ENCODE measurements at places on chromosomes 1 and 21. TPM values are rescaled to one million over a fixed set of nuclear protein-coding genes. Genes with fewer than 3 reads are reported as not detected.
A peak's percentile ranks its signal among the peaks of the same experiment; 100 is the strongest.

The SVBP gene
- total RNA-seq, result 23.3 TPM

The TCHH gene
- total RNA-seq, result not detected

The ANKRD34A gene
- total RNA-seq, result 0.51 TPM

The EMC1 gene
- total RNA-seq, result 38.2 TPM

The BRINP2 gene
- total RNA-seq, result 0.31 TPM

The EIF2D gene
- 36.1 TPM for total RNA-seq

The SLC30A2 gene
- 1.2 TPM for total RNA-seq

GRCh38 chr1:109979489-109980091 lies 5.0 kb upstream of the AHCYL1 start:
- DNase-seq, result no peak

DNA sequence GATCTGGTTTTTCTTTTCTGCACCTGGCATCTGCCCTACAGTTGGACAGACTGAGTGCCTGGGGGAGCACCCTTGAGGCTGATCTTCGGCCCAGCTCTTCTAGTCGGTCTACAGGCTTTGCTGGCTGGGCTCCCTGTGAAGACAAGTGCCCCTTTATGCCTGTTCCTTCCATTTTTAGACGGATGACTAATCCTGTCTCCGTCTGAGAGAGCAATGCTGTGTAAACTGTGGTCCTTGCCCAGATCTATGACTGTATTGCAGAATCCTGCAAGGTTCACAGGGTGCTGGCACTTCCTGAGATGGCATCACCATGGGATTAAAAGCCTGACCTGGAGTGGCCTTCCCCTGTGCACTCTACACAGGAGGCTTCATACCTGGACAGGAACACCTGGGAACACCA lies 47.6 kb upstream of the SAMD13 start:
- peak; percentile 45 for DNase-seq

GRCh38 chr1:26287033-26287711 lies 7.3 kb downstream of the SH3BGRL3 start:
- DNase-seq, result peak; percentile 44

GRCh38 chr1:248892590-248892989 lies 13.4 kb upstream of the PGBD2 start:
- no peak for DNase-seq

DNA sequence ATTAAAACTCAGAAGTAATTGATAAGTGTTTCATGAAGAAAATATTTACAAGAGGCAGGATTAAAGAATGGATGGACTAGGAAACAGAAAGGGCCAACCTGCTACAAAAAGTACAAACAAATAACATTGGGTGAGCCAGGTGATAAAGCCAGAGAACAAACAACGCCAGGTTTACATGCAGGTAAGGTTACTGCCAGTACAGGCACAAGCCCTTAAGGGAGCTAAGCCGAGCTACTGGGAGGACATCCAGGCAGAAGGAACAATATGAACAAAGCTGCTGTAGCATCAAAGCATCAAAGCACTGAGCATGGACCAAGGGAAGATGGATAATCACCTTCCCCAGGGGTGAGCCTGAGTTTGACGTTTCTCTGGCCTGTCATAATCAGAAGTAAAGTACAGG lies 380.7 kb downstream of the SEC16B start:
- DNase-seq, result no peak

DNA sequence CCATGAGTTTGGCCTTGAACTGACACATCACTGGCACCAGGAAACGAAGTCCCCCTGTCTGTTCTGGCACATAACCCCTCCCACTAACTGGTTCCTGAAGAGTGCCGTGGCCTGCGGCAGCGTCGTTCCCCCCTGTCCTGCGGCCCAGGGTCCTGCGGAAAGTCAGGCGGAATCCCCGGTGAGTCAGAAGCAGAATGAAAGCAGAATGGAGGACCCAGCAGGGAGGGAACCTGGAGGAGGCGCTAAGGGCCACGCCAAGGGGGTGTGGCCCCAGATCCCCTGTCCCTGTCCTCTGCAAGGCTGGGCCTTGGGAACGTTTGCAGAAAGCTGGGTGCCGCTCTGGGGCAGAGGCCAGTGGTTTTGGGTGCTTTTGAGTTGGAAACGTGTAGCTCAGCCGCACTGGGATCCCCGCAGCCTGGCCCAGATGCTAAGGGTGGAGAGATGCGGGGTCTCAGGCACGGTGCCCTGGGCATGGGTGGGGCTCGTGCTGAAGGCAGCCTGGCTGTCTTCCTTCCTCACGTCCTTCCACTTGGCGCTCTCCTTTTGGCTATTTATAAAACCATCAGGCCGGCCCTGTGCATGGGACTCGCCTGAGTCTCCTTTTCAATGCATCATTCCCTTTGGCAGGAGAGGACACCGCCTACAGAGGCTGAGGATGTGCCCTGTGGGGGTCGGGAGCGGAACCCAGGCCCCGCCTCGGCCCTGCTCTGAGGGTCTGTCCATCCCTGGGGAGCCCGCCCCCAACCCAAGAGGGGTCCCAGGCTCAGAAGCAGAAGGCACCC lies 36.2 kb downstream of the TP73 start:
- DNase-seq, result no peak

GRCh38 chr1:15684042-15684461 lies at the start of gene PLEKHM2:
Gene PLEKHM2, plus strand, starts transcription at chr1:15684320. Its CDS starts 239 bp downstream, at chr1:15684559.
- DNase-seq, result peak; percentile 69

DNA sequence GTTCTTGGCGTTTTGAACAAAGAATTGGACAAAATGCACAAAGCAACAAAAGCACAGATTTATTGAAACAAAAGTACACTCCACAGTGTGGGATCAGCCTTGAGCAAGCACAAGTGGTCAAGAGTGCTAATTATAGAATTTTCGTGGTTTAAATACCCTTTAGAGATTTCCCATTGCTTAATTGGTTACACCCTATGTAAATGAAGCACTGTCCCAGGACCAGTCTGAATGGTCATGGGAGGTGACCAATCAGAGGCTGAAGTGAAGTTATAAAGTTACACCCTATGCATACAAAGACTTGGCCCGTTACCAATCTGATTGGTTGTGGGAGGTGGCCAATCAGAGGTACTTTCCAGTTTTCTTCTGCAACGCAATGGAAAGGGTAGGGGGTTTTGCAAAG lies 223.6 kb downstream of the CENPF start:
- DNase-seq, result no peak

DNA sequence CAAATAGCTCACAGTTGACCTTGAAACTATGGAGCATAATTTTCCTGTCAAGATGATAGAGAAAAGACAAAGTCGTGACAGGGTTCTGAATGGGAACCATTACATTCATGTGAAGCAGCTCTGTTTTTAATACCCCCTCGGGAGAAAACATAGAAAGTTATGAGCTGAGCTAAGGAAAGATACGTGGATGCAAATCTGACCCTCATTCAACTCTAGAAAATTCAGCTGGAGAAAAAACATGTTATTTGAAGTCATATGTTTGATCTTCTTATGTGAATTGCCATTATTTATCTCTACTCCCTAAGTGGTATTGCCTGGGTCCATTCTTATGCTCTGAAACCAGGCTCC lies 48.0 kb upstream of the LRRC52 start:
- DNase-seq, result no peak

GRCh38 chr1:88433556-88433955 lies 250.5 kb upstream of the PKN2 start:
- no peak for DNase-seq

- peak; percentile 70 for DNase-seq
Observed at GRCh38 chr1:50978144-50978851, 8.3 kb downstream of the CDKN2C start.

GRCh38 chr1:92808381-92808780 lies 23.5 kb upstream of the RPL5 start:
- DNase-seq, result no peak

DNA sequence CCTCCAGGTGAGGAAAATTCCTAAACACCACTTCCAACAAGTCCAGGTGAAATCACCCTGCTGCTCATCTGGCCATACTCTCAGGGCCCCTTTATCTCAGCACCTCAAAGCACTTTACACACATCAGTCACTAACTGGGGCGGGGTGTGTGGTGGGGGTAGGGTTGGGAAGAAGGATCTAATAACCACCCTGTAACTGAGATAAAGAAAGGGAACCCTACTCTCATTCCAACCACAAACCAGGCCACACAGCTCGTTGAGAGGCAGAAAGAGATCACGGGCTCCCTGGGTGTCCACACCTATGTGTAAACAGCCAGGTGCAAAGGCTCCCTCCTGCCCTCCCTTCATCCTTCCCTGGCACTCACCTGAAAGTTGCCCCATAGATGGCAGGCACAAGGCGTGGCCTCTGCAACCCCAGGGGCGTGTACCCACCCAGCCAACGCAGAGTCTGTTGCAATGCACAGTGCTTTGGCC lies 20.4 kb downstream of the GPR161 start:
- DNase-seq, result no peak

GRCh38 chr1:6673816-6674398 lies 27.7 kb downstream of the DNAJC11 start:
- no peak for DNase-seq

- no peak for DNase-seq
Observed at GRCh38 chr1:35637401-35637809, 3.9 kb downstream of the PSMB2 start.

- DNase-seq, result no peak
Observed at GRCh38 chr1:18893120-18893519, 9.2 kb downstream of the ALDH4A1 start.

DNA sequence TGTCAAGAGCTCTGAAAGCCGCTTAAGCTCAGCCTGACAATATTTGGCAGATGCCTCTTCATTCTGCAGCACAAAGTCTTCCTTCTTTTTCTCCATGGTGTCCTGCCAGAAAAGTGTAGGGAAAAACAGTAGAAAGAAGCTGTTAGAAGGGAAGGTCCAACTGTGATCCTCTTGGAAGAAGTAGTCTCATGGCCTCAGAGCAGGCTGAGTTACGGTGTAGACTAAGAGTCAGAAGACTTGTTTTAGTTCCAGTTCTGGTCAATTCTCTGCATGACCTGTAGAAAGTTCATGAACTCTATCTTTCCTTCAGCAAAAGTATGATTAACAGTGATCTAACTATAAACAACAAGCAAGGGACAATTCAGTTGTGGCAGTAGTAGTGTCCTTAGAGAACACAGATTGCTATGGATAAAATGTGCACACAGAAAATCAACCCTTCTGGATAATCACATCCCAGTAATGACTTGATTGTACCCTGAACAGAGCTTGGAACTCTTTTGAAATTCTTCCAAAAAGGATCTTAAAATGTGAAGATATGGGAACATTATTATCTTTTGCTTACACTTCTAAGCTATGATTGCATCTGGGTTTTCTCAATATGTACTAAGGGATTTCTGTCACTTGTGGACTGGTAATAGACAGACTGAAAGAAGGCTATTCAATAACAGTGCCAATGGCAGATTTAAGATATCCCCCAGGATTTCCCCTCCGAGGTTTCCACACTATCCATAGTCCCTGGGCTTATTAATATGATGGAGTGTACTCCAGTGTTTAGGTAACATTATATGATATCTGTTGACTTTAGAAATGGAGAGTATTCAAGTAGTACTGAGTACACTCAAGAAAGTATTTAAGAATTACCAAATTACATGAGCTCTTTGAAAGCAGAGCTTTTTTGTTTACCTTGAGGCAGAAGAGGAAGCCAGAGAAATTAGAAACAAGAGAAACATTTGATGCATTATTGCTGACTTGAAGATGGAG lies 22.1 kb upstream of the GBP2 start:
- DNase-seq, result peak; percentile 32

GRCh38 chr1:160018900-160019299 lies 12.9 kb downstream of the PIGM start:
- no peak for DNase-seq

DNA sequence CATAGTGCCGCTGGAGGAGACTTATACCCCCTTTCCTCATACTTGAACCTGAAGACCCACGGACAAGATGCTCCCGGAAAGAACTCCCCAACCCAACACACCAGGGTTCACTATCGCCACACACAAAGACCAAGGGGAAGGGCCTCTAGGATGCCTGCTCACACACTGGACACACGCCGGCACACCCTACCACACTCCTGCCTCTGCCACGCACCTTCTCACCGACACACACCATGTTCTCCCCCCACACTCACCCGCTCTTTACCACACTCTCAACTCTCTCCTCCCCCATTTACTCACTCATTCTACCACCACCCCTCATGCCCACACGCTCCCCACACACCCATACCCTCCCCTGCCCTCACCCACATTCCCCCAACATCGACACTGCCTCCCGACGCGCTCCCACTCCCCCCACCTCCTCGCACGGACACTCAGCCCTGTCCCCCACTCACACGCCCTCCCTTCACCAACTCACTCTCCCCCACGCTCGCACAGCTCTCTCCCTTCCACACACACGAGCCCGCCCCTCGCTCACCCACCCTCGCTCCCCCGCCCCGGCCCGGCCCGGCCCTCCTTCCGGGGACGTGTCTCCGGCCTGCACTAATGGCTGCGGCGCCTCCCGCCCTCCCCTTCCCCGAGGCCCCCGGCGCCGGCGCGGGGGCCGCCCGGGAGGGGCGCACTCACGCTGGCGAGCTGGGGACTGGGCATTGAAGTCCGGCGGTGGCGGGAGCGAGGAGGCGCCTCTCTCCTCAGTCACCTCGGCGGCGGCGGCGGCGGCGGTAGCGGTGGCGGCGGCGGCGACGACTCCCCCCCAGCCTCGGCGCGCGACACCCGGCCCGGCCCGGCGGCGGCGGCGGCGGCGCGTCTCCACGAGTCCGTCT lies 626 bp downstream of the PTP4A2 start:
- DNase-seq, result peak; percentile 87

DNA sequence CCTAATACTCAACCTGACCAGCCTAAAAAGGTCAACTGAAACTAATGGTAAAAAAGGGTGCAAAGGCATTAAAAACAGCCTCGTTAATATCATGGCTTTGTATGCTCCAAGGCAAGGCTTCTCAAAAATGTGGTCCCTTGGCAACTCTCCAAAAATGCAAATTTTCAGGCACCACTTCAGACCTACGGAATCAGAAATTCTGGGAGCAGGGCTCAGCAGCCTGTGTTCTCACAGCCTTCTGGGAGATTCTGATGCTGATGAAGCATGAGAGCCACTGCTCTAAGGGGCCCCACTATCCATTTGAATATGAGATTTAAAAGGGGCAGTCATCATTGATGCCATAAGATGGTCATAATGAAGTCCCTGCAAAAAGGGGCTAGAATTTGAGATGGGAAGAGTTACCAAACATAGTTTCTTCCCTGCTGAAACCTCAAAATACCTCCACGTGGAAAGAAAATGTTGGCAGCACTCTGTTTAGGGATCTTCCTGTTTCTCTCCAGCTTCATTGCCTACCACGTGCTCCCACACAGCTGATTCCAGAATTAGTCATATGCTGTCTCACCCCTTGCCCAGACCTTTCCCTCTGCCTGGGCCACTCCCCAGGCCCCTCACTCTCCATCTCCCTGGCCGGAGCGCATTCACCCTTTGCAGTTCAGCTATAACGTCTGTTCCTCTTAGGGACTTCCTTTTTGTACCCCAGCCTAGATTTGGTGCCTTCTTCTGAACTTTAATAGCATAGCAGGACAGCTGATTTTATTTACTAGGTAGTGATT lies 46.7 kb downstream of the PHC2 start:
- DNase-seq, result peak; percentile 65

DNA sequence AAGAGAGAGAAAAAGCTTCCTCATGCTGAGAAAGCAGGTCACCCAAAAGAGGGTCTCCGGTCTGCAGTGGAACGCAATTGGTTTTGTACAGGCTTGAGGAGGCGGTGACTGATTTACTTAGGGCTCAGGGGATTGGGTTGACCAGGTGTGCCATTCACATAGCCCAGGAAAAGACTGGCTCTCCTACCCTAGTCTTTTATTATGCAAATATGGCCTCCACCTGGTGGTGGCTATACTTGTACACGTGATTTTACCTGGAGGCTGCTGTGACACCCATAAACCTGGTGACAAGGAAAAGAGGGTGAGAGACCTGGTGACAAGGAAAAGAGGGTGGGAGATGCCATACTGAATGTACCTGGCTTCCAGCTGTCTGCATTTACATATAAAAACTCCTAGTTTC lies 49.9 kb downstream of the DNTTIP2 start:
- DNase-seq, result no peak
